Calu3 (cell line): ENCODE measurements at places on chromosomes 5 and 9. TPM values are rescaled to one million over a fixed set of nuclear protein-coding genes. Genes with fewer than 3 reads are reported as not detected.

The FGD3 gene
- total RNA-seq, result 3.1 and 4.5 TPM in 2 replicates

The SCGB3A2 gene
- total RNA-seq, result not detected in 2 replicates

The PAPPA gene
- total RNA-seq, result not detected in 2 replicates

The RMND5B gene
- total RNA-seq, result 50.7 and 56.6 TPM in 2 replicates

The EIF4E1B gene
- not detected in 2 replicates for total RNA-seq

The TMEM171 gene
- total RNA-seq, result 18.4 and 20.8 TPM in 2 replicates
